ENCODE measurements at places on chromosomes 4 and X.
A peak's percentile ranks its signal among the peaks of the same experiment; 100 is the strongest.

DNA sequence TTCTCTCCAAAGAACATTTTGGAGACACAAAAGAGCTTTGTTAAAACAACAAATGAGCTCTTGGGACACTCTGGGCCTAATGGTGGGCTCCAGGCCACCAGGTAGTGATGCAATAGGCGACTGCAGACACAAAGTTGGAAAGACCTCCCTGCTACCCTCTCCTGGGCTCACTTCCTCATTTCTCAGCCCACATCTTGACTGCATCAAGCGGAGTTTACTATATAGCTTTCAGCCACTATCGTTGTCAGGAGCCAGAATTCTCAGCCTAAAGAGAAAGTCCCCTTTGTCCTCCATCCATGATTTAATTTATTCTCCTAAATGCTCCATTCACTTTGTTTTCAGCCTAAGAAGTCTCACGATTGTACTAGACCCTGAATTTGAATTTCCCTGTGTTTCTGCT lies 114.9 kb downstream of the EFHC2 start:
- no peak for DNase-seq

DNA sequence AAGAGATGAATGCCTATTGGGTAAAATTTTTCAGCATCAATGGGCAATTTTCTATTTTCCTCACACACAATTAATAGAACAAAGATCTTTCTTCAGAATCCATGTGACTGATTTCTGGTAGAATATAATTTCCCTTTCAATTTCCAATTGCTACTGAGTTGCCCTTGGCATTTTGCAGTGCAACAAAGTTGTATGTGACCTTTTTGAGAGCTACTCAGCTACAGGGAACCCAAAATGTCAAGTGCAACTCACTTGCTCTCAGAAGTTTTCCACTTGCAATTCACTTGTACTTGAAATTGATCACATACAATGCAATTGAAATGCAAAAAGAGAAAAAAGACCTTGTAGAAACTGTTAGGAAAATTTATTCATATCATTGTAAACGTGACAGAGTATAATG lies 245.5 kb downstream of the BANK1 start:
- DNase-seq: no peak

GRCh38 chrX:46408553-46409407 lies 136.4 kb downstream of the ZNF674 start:
- peak; percentile 86 for DNase-seq

- DNase-seq: no peak
Measured at GRCh38 chrX:153578200-153578835, 20.6 kb downstream of the CCNQ start.

- no peak for DNase-seq
Measured at GRCh38 chr4:188619456-188620149, 480.4 kb downstream of the TRIML1 start.

GRCh38 chr4:73914071-73914470 lies 44.9 kb downstream of the CXCL1 start:
- DNase-seq: no peak

DNA sequence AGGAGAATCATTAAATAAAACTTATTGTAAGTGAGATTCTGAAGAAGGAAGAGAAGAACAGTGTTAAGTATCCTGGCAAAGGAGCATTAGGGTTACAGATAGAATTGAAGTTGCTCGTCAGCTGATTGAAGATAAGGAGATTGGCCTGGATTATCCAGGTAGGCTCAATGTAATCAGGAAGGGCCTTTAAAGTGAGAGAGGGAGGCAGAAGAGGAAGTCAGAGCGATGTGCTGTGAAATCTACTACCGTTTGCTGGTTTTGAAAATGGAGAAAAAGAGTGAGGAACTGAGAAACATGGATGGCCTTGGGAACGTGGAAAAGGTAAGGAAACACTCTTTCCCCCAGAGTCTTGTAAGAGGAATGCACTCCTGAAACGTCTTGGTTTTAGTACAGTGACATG lies 245.7 kb downstream of the ANTXR2 start:
- no peak for DNase-seq

DNA sequence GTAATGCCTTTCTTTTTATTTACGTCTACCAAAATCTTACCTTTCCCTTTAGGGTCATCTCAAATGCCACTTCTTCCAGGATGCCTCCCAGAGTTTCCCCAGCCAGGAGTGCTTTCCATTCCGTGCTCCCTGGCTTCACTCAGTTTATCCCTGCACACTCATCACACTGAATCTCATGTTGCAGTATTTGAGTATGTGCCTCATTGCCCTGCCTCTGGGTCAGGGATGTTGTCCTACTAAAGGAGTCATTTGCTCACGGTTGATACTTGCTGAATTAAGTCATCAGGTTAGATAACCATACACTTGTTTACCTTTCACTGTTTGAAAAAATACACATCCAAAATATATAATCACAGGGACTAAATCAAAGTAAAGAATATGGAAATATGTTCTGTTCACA lies 356.2 kb upstream of the GATB start:
- DNase-seq: no peak

- peak; percentile 22 for DNase-seq
Measured at GRCh38 chrX:15849555-15849954, 5.1 kb downstream of the AP1S2 start.

DNA sequence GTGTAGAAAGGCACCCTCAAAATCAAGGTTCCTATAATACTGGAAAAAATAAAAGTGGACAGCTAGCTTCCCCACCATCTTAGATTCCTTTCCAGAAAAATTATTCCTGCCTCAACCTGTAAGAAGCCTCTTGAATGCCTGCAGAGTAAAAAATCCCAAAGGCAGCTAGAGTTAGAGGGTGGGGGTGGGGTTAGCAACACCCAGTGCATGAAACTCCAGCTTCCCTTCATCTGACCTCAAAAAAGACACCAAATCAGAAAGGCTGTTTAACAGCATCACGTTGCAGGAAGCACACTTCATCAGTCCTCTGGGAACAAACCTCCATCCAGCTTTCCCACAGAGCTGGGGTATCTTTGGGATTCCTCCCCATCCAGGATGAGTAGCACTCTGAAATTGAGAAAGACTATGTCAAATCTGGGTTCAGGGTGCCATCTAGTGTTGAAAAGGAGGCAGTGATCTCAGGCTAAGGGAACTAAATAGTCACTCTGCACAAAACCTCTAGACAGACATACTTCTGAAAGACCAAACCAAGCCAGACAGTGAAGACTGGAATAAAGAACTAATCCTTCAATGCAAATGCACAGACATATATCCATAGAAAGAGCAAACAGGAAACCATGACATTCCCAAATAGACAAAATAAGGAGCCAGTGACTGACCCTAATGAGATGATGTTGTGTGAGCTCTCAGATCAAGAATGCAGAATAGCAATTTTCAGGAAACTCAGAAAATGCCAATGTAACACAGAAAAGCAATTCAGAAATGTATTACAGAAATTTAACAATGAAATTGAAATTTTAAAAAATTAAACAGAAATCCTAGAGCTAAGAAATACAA lies 97.9 kb downstream of the ARHGEF9 start:
- DNase-seq: no peak

DNA sequence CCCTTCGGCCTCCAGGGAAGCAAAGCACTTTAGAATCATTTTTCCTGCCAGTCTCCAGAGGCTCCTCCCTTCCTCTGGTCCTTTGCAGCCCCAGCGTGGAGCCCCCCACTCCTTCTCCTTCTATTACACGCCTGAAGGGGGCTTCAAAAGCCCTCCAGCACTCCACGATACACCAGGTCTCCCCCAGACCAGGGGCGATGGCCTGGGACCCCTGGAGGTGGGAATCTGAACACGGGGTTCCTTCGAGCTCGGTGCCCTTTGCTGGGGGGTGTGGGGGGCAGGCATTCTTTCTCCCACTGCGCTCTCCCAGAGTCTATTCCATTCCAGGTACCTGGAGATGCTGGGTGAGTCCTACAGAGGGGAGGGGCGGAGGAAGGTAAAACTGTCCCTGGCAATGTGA lies 97.6 kb downstream of the HMX1 start:
- no peak for DNase-seq

DNA sequence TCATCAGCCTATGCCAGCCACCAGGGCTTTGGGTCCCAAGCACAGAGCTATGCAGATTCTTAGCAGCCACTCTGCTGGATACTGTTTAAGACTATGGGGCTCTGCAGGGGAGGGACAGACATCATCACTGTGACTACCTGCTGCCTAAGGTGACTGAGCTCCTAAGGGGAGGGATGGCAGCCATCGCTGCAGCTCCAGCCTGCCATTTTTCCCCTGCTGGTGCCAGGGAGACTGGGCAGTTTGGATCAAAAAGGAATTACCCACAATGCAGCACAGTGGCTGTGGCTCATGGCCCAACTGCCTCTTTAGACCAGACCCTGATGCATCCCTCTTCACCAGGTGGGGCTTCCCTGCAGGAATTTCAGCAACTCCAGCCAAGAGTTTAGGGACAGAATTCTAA lies 28.6 kb upstream of the INPP4B start:
- no peak for DNase-seq

DNA sequence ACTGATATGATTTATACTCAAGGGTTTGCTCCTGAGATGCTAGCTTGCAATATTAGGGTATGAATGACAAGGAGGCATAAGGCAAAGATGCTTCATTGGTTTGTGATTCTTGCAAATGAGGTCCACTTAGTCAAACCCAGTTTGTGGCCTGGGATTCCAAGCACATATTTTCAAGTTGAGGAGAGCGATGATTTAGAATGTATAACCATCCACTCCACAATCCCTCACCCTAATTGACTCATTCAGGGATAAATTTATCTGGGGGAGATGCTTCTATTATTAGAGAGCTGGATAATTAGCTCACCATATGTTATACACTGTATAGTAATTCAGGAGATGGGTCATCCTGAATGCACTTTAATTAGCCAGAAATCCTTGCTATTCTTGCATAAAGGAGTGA lies 118.3 kb upstream of the PUDP start:
- DNase-seq: no peak

GRCh38 chrX:53261355-53261972 lies 19.9 kb downstream of the IQSEC2 start:
- no peak for DNase-seq

GRCh38 chr4:104693601-104694201 lies 199.0 kb upstream of the CXXC4 start:
- no peak for DNase-seq

- DNase-seq: no peak
Measured at GRCh38 chr4:69773484-69773883, 13.1 kb upstream of the SULT1B1 start.

DNA sequence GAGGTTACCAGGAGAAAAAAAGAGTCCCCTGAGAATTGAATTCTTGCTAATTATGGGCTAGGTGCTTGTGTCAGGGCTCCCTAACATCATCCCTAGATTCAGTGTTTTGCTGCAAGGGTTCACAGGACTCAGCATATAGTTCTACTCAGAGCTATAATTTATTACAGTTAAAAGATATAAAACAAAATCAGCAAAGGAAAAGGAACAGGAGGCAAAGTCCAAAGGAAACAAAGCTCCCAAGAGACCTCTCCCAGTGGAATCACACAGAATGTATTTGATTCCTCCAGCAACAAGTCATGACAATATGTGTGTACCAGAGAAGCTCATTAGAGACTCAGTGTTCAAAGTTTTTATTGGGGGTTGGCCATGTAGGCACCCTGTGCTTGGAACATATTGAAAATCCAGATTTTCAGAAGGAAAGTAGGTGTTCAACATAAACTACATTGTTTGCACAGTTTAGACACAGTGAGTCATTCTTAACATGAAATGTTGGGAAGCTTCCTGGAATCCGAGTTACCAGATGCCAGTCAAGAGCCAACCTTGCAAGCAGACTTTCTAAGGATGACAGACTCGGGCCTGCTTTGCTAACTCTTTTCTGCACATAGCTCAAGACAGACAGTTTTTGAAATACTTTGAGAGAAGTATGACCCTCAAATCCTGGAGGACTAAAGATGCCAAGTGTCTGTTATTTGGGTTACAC lies 311.3 kb upstream of the EMCN start:
- no peak for DNase-seq

- DNase-seq: peak; percentile 94
Measured at GRCh38 chr4:121711263-121712000, 14.7 kb upstream of the ANXA5 start.

GRCh38 chr4:74414149-74414809 lies 30.7 kb upstream of the AREG start:
- no peak for DNase-seq

- DNase-seq: no peak
Measured at GRCh38 chr4:26727844-26728243, 132.8 kb upstream of the STIM2 start.

DNA sequence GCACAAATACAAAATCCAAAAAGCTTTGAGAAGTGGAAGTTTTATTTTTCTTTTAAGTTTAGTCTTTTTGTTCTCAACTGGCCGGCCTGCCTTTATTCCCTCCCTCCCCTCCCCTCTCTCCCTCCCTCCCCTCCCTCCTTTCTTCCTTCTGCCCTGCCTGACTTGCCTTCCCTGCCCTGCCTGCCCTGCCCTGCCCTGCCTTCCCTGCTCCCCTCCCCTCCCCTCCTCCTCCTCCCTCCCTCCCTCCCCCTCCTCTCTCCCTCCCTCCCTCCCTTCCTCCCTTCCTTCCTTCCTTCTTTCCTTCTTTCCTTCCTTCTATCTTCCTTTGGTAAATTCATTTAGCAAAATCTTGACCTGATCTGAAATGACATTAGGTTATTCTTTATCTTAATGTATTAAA lies 69.8 kb upstream of the LIMCH1 start:
- DNase-seq: no peak

- DNase-seq: no peak
Measured at GRCh38 chrX:19947612-19948011, 43.2 kb downstream of the BCLAF3 start.

DNA sequence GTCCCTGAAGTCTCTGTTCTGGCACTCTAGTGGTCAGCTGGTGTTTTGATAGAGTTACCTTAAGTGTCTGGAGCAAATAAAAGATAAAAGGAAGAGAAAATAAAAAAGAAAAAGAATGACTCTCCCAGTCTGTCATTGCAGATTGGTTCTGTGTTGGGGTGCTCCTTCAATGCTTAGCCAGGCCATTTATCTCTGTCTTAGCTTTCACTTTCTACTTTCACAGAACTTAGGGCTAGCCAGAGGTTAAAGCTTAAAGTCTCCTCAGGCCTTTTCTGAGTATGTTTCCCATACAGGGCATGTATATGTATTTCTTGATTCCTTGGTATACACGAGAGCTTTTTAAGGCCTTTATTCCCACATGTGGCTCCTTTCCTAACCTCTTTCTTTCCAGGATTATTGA lies 83.1 kb upstream of the TEX13D start:
- no peak for DNase-seq

GRCh38 chrX:16187024-16187760 lies 19.9 kb downstream of the MAGEB17 start:
- DNase-seq: no peak

DNA sequence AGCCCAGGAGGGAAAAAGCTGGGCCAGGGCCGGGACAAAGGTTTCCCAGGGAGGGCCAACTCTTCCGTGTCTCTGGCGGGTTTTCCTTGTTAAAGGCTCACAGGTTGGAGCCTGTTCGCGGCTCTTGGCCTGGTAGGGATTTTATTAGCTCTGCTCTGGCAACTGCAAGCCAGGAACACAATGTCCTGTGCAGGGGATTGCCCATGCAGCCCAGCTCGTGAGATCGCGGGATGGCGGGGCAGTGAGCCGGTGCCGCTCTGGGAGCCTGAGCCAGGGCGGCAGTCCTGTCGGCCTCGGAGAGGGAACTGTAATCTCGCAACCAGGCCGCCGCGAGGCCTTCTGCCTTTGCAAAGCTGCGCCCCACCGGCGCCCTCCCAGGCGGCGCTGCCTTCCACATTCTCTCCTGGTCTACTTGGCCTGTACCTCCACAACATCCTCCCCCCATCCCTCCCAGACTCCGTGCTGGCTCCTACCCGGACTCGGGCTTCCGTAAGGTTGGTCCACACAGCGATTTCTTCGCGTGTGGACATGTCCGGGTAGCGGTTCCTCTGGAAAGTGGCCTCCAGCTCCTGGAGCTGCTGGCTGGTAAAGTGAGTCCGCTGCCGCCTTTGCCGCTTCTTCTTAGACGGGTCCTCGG lies 2.1 kb downstream of the PITX2 start:
- DNase-seq: peak; percentile 68

Data from lung (tissue), 17 donors.